ENCODE measurements at places on chromosomes 12 and 14.

- peak; percentile 89 for DNase-seq
Measured at GRCh38 chr14:55430024-55430690, 10.3 kb downstream of the TBPL2 start.

- peak; percentile 4 for DNase-seq
Measured at GRCh38 chr14:93977790-93978581, 1.6 kb upstream of the ASB2 start.

- no peak for DNase-seq
Measured at GRCh38 chr14:73695997-73696396, 18.2 kb downstream of the PNMA1 start.

GRCh38 chr12:75642226-75642625 is 130.8 kb upstream of the KRR1 start:
- no peak for DNase-seq

GRCh38 chr12:113980537-113981337 is 14.6 kb upstream of the RBM19 start:
- peak; percentile 76 for DNase-seq

- DNase-seq, result no peak
Measured at GRCh38 chr14:101815994-101816393, 54.5 kb downstream of the PPP2R5C start.

DNA sequence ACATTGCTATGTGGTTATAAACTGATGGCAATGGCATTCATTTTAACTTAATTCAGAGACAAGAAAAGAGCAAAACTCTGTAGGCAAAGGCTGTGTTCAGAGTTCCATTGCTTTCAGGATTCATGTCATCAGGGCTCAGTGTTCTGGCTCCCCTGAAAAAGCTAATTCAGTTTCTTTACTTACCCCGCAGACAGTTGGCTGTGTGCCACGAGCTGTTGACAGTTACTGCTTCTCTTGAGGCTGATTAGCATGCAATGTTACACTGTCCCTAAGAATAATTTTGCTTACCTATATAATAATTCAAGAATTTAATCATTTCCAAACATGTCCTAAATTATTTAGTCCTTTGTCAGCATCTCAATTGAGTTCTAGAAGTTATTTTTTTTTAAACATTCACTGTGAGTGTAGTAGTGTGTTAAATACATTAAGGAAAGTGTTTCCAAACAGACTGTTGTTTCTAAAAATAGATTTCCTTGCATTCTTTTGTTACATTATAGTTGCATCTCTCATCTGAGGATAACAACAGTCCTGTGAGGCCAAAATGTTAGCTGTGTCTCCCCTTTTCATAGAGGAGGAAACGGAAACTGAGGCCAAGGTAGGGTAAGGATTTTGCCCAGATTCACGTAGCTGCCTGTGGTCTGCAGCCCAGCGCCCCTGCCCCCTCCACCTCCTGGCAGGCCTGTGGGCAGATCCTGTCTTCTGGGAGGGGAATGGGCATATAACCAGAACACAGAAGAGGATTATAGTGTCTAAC is 98.6 kb downstream of the PELI2 start:
- peak; percentile 86 for DNase-seq

GRCh38 chr12:45285717-45286116 is 69.8 kb downstream of the ANO6 start:
- DNase-seq, result peak; percentile 38

DNA sequence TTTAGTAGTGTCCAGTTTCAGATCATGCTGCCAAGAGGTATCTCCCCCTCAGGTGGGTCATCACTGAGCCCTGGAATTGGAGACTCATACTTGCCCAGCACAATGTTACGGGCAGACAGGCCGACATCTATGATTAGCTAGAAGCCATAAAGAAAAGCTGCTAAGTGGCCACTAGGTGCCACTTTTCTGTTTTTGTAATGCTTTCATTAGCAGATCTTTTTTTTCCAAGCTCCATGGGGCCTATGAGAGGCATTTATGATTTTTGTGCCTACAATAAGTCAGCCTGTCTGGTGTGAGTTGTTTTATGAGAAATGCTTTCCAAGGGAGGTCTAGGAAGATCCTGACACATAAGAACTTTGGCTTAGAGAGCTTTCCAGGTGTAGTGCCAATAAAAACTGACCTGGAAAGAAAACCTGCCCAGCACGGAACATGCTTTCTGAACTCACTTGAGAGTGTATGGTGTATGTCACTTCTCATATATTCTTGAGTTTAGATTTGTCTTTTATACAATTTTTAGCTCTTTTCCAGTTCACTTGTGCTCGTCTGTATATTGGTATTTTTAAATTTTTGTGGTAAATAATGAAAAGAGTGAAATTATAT is 21.8 kb upstream of the SMCO2 start:
- peak; percentile 57 for DNase-seq

DNA sequence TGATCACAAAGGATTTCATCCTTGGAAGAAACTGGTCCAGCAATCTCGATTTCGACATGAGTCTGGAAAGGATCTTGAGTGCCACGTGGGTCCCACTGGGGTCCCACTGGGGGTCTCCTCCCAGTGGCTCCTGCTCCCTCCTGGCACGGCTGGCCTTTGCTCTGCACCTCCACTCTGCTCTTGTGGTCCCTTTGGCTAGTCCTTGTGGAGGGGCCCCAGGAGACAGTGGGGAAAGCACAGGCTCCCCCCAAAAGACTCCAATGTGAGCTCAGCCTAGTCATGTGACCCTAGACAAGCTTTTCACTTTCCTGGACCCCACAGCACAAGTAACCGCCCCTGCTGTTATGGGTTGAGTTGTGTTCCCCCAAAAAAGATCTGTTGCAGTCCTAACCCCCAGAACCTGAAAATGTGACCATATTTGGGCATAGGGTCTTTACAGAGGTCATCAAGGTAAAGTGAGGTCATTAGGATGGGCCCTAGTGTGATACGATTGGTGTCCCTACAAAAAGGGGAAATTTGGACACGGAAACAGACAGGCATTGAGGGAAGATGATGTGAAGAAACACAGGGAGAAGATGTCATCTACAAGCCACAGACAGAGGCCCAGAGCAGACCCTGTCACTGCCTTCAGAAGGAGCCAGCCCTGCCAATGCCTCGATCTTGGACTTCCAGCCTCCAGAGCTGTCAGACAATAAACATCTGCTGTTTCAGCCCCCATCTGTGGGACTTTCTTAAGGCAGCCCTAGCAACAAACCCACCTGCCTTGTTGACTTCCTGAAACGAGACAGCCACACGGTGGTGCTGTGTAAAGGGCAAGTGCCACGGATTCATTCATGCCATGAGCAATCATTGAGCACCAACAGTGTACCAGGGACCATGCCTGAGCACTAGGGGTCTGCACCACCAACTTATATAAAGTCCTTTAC is 23.8 kb upstream of the PPP2R5C start:
- no peak for DNase-seq

DNA sequence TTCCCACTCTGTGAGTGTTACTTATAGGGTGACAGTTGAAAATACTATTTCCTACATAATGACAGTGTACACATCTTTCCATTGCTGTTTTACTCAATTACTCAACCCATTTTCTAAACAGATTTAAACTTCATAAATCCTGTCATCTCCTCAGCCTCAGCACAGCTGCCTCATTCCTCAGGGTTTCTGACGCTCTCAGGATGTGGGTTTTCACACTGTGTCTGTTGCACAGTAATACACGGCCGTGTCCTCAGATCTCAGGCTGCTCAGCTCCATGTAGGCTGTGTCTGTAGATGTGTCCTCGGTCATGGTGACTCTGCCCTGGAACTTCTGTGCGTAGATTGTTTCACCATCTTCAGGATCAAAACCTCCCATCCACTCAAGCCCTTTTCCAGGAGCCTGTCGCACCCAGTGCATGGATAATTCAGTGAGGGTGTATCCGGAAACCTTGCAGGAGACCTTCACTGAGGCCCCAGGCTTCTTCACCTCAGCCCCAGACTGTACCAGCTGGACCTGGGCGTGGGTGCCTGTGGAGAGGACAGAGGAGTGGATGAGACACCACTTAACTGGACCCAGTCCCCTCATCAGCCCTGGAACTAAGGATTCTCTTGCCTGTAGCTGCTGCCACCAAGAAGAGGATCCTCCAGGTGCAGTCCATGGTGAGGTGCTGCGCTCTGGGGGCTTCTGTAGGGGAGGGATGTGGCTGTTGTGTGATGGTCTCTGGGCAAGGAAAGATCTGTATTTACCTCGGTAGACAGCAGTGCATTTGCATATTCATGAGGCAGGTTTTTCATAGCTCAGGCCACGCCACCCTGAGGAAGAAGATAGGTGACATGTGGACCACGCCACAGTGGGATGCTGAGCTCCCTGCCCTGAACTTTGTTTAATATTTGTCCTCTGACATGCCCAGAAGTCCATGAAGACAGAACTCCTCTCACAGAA is 750.2 kb downstream of the TMEM121 start:
- no peak for DNase-seq

- peak; percentile 59 for DNase-seq
Measured at GRCh38 chr14:70013271-70013873, 134.2 kb downstream of the SMOC1 start.

DNA sequence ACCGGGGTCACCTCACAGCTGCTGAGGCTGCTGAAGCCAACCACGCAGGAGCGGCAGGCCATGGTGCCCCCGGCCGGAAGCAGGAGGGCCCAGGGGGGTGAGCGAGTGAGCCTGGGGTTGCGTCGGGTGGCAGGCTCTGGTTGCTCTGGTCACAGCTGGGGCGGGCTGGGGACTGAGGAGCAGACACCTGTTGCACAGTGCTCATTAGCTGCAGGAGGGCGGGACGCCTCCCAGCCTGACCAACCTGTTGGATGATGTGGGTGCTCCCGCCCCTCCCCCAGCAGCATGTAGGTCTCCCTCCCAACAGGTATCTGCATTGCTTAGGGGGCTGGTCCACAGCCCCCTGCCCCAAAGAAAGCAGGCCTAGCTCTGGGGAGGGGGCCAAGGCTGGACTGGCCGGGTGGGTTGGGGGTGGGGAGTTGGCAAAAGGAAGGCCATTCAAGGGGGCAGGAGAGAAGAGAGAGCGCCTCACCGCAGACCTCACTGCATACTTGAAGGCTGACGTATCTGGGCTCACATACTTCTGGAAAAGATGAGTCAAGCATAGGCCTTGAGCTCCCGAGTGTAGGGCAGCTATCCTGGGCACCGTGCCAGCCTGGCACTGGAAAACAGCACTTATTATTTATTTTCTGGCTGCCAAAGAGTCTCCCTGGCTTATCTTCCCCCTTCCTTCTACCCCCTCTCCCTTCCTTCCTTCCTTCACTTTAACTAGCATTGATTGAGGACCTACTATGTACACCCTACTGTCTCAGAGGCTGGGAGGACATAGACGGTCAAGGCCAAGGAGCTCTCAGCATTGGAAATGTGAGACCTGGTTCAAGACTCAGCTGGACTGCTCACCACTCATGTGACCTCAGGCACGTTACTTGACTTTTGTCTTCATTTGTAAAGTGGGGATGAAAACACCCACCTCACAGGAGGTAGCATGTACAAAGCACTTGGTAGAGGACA is at the start of gene KRT80:
Gene KRT80, minus strand, starts transcription at position 174 of the 951 bp plus-strand sequence. Its CDS starts 112 bp downstream, at position 62.
- DNase-seq, result peak; percentile 85

DNA sequence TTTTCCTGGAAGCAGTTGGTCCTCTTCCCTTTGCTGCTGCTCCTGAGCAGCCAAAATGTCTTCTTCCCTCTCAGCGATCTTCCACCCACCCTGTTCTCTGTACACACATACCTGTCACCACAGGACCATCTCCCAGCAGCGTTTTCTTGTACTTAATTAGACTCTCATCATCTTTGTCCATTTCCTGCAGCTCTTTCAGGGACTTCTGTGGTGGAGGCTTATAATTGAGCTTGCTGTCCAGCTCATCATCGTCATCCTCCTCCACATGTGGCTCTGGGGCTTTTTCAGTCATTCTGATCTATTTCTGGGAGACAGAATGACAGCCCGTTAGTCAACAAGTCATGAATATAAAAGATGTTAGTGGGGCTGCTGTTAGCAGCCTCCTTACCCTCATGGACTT is 11.0 kb downstream of the ARHGDIB start:
- no peak for DNase-seq

GRCh38 chr14:50768680-50769079 is 62.3 kb downstream of the NIN start:
- DNase-seq, result no peak

GRCh38 chr12:39772821-39773259 is 153.2 kb upstream of the ABCD2 start:
- no peak for DNase-seq

GRCh38 chr12:2051700-2052621 is 826 bp upstream of the CACNA1C start:
- DNase-seq, result no peak

DNA sequence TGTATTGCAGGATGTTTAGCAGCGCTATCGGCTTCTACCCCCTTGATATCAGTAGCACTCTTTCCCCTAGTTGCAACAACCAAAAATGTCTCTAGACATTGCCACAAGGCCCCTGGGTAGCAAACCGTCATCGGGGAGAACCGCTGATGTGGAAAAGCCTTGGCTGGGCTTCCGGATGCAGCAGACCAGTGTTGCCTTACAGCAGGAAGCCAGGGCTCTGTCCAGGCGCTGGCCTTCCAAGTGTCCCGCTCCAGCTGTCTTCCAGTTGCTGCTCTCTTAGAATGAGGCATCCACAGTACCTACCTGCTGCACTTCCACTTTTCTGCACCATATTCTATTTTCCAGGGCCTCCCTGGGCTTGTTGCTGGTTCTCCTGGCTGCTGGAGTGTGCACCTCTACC is 22.6 kb upstream of the SLC10A1 start:
- DNase-seq, result no peak

- DNase-seq, result no peak
Measured at GRCh38 chr14:90545966-90546751, 149.3 kb downstream of the CALM1 start.

GRCh38 chr12:19058235-19059021 is 71.1 kb upstream of the PLEKHA5 start:
- no peak for DNase-seq

DNA sequence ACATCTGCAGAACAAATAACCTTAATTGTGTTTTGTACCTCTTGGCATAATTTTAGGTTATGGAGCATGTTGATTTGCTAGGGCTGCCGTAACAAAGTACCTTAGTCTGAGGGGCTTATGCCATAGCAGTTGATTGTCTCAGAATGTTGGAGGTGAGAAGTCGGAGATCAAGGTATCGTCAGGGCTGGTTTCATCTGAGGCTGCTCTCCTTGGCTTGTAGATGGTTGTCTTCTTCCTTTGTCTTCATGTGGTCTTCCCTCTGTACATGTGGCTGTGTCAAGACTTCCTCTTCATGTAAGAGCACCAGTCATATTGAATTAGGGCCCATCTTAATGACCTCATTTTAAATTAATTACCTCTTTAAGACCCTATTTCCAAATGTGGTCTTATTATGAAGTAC is 64.4 kb upstream of the PTHLH start:
- no peak for DNase-seq

DNA sequence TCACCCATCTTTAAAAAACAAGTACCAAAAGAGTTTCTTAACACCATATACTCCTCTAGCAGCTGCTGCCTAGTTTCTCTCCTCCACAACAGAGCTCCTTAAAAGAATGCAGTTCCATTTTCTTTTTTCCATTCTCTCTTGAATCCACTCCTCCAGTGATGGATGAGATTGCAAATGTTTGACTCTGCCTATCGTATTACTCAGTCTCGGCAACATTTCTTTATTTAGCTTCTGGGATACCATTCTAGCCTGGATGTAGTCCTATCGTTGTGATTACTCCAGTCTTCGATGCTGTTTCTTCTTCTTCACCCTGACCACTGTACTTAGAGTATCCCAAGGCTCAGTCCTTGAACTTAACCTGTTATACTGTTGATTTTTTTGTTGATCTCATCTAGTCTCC is 30.8 kb downstream of the CAND1 start:
- DNase-seq, result no peak

- no peak for DNase-seq
Measured at GRCh38 chr14:95313190-95313589, 6.5 kb downstream of the CLMN start.

All from hematopoietic multipotent progenitor cell treated with erythropoietin and hydrocortisone succinate and interleukin-3 and kit ligand, for 8 days (in vitro differentiated cells).